T-helper 1 cell treated with Interleukin-12 subunit alpha and Interleukin-12 subunit beta and Interleukin-4 antibody, amounts not matched to agents 30 ng/mL and 1 ng/mL, for 36 hours (primary cell): ENCODE measurements at places on chromosomes 3 and 15. TPM values are rescaled to one million over a fixed set of nuclear protein-coding genes. Genes with fewer than 3 reads are reported as not detected.

Gene ST3GAL6
- 0.29 TPM in 1 of 2 replicates, not detected in the other for total RNA-seq

Gene CELSR3
- total RNA-seq: 6.0 and 7.4 TPM in 2 replicates

Gene LRTM1
- total RNA-seq: not detected in 2 replicates

Gene CCDC13
- total RNA-seq: 0.20 and 0.54 TPM in 2 replicates

Gene TM4SF1
- total RNA-seq: 0.29 and 0.41 TPM in 2 replicates

Gene MYZAP
- total RNA-seq: not detected in 2 replicates

Gene CDHR4
- total RNA-seq: 0.20 and 0.22 TPM in 2 replicates

Gene POTEB2
- not detected in 2 replicates for total RNA-seq

Gene IGSF10
- not detected in 2 replicates for total RNA-seq

Gene CCDC191
- 2.6 and 3.6 TPM in 2 replicates for total RNA-seq

Gene KLF15
- total RNA-seq: not detected in 2 replicates

Gene ACAN
- total RNA-seq: not detected in 2 replicates

Gene GMPS
- 75.2 and 89.2 TPM in 2 replicates for total RNA-seq

Gene KBTBD12
- total RNA-seq: not detected in 2 replicates

Gene GHRL
- total RNA-seq: 3.2 and 6.9 TPM in 2 replicates

Gene GOLGA6A
- 0.17 TPM in 1 of 2 replicates, not detected in the other for total RNA-seq

Gene FGF12
- 0.56 TPM in 1 of 2 replicates, not detected in the other for total RNA-seq

Gene TMC3
- not detected in 2 replicates for total RNA-seq

Gene TGFBR2
- total RNA-seq: 58.3 and 58.7 TPM in 2 replicates

Gene SERPINI2
- total RNA-seq: not detected in 2 replicates

Gene ARGFX
- not detected in 2 replicates for total RNA-seq

Gene HHLA2
- 3.3 and 3.4 TPM in 2 replicates for total RNA-seq

Gene TIPIN
- 25.1 and 28.8 TPM in 2 replicates for total RNA-seq

Gene WDR93
- not detected in 2 replicates for total RNA-seq

Gene CCK
- total RNA-seq: not detected in 2 replicates

Gene MCF2L2
- total RNA-seq: 3.8 and 3.9 TPM in 2 replicates

Gene NCEH1
- 8.8 and 10.8 TPM in 2 replicates for total RNA-seq

Gene CTDSPL
- total RNA-seq: 4.5 and 4.6 TPM in 2 replicates

Gene SLC2A2
- not detected in 2 replicates for total RNA-seq

Gene SCN11A
- total RNA-seq: 0.07 and 0.12 TPM in 2 replicates

Gene TMCO5A
- not detected in 2 replicates for total RNA-seq

Gene CHST2
- total RNA-seq: 6.0 and 6.7 TPM in 2 replicates

Gene MME
- not detected in 2 replicates for total RNA-seq

Gene IQCF5
- total RNA-seq: not detected in 2 replicates

Gene CFAP100
- not detected in 2 replicates for total RNA-seq

Gene SLC28A2
- total RNA-seq: not detected in 2 replicates

Gene CGGBP1
- total RNA-seq: 93.3 and 106 TPM in 2 replicates

Gene NMNAT3
- total RNA-seq: 1.7 and 1.8 TPM in 2 replicates

Gene GPR149
- not detected in 2 replicates for total RNA-seq

Gene TMEM212
- total RNA-seq: not detected in 2 replicates

Gene SH2D7
- 0.07 and 0.27 TPM in 2 replicates for total RNA-seq

Gene SI
- total RNA-seq: not detected in 2 replicates

Gene TRH
- total RNA-seq: not detected in 2 replicates

Gene CCDC54
- not detected in 2 replicates for total RNA-seq

Gene MYRIP
- not detected in 2 replicates for total RNA-seq

Gene CNTN3
- not detected in 2 replicates for total RNA-seq

Gene EHHADH
- 1.9 and 2.2 TPM in 2 replicates for total RNA-seq

Gene STXBP5L
- not detected in 2 replicates for total RNA-seq

Gene PLSCR5
- not detected in 2 replicates for total RNA-seq

Gene SQOR
- 124 and 131 TPM in 2 replicates for total RNA-seq

Gene PTX3
- total RNA-seq: not detected in 2 replicates

Gene TM4SF18
- total RNA-seq: not detected in 2 replicates

Gene ACKR2
- 1.6 and 2.7 TPM in 2 replicates for total RNA-seq

Gene RTP1
- not detected in 2 replicates for total RNA-seq

Gene KY
- total RNA-seq: not detected in 2 replicates

Gene GPR62
- total RNA-seq: not detected in 2 replicates

Gene INTS14
- 38.5 and 42.1 TPM in 2 replicates for total RNA-seq
